Left ventricle myocardium inferior (tissue), 1 donor: ENCODE measurements at places on chromosomes 16 and 17. TPM values are rescaled to one million over a fixed set of nuclear protein-coding genes. Genes with fewer than 3 reads are reported as not detected.

Gene NSRP1
- 26.9 TPM for total RNA-seq

Gene SMURF2
- 11.5 TPM for total RNA-seq

GRCh38 chr16:74447578-74447977 lies 26.3 kb upstream of the CLEC18B start:
- DNase-seq = no peak

GRCh38 chr17:2801841-2802240 lies 5.6 kb downstream of the RAP1GAP2 start:
- DNase-seq = no peak

DNA sequence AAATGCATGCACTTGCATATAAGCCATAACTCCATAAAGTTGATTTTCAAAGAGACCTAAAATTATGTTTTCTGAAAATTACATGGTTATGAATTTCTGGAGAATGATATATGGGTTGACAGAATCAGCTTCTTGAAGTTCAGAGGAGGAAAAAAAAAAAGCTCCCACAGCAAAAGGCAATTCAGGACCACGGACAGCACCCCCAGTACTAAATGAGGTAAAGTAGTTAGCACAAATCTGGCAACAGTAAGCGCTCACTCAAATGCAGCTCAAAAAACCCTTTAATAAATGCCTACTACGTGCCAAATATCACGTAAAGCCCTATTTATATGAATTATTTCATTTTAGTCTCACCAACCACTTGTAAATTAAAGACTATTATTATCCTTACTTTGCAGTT lies 135.2 kb downstream of the SHISA9 start:
- peak; percentile 19 for DNase-seq
